Heart left ventricle (tissue), 16 donors: ENCODE measurements at places on chromosomes 3 and 15.
A peak's percentile ranks its signal among the peaks of the same experiment; 100 is the strongest.

DNA sequence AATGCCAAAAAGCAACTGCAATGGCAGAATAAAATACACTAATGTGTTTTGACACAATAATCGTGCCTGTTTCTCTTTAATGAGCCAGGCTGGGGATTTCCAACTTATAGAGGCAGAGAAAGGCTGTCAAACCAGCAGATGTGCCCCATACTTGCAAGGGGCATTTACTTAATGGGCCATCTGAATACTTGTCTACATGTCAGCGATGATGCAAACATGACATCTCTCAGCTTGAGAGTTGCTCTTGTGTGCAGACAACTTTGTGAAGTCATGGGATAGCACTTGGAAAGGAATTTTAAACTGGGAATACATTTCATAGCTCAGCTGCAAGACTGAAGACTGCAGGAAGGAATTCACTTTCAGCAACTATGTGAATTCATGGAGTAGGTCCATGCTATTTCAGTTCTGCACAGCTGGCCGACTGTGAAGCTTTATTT, 127.4 kb upstream of the ADAMTS9 start:
- DNase-seq = peak; percentile 23

DNA sequence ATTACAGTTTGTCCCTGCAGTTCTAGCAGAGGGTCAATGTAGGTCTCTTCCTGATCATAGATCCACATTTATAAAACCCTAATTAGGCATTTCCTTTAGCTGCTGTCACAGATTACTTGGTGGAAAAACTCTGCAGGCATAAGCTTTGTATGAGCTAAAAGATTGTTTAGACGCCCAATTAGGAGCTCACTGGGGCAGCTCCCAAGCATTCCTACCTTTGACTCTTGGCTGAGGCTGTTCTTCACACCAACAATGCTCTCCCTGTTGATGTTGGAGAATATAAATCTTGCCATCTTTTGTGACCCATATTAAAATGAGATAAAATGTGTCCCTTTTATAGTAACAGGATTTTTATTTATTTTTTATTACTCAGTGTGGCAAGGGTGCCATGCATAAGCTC, 148.3 kb upstream of the TRIM42 start:
- no peak for DNase-seq

- DNase-seq = no peak
Measured at GRCh38 chr3:29026286-29026685, 254.6 kb upstream of the RBMS3 start.

DNA sequence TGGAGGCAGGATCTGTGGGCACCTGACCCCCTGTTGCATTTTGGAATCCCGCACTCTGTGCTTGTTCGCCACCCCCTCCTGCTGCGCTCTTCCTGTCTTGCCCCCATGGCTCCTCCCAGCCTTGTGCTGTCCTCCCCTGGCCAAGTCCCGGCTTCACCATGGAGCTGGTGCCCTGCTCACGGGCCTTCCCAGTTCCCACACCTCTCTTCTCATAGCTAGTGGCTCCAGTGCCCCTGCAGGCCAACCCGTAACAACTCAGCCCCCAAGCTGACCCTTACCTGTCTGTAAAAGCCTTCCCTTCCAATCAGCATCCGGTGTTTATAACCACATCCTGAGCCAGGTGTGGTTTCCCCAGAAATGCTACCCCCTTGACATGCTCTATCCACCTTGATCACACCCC, 407.7 kb upstream of the C2CD4B start:
- DNase-seq = no peak

DNA sequence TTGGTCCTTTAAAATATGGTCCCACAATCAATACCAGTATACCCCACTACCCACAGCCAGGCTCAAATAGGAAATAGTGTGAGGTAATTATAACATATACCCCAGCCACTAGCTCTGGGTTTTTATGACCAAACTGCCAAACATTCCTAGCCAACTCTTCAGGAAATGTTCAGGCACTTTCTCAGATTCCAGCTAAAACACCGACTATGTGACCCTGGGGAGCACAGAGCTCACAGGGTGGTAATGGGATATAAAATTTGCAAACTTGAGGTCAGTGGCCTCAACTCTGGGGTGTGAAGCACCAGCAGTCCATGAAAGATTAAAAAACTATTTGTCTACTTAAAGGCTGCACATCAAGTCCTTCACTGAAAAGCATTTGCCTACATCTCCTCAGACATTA, 12.9 kb downstream of the FBN1 start:
- DNase-seq = no peak

DNA sequence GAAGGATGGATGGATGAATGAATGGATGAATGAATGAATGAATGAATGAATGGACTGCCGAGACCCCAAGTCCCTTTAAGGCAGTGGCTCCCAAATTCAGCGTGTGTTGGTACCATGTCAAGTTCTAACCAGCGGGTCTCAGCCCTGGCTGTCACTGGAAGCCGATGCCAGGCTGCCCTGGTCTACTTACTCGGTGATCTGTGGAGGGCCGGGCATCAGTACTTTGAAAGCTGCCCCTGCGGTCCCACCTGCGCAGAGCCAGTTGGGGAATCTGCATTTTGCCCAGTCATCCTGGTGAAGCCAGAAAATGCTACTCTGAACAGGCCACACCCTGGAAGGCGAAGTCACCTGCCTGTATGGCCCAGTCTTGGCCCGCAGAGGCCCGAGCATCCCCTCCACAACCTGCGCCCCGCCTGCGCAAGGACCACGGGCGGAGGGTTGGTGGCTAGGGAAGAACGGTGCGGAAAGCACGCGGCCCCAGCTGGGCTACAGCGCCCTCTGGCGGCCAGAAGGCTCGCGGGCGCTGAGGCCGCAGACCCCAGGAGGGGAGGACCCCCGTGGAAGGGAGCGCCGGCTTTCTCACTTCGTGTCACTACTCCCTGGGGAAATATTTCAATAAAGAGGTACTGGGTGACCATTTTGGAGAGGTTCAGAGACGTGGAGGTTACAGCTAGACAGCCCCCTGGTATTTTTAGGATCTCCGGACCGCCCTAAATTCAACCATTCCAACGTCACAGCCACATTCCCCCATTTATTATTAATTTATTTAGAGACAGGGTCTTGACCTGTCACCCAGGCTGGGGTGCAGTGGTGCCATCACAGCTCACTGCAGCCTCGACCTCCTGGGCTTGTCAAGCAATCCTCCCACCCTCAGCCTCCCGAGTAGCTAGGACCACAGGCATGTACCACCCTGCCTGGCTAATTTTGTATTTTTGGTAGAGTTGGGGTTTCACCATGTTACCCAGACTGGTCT, 34.9 kb downstream of the PRKCD start:
- DNase-seq = peak; percentile 54

- DNase-seq = no peak
Measured at GRCh38 chr3:190644035-190644434, 130.2 kb downstream of the IL1RAP start.

- no peak for DNase-seq
Measured at GRCh38 chr3:186467969-186468368, 76.2 kb downstream of the CRYGS start.

DNA sequence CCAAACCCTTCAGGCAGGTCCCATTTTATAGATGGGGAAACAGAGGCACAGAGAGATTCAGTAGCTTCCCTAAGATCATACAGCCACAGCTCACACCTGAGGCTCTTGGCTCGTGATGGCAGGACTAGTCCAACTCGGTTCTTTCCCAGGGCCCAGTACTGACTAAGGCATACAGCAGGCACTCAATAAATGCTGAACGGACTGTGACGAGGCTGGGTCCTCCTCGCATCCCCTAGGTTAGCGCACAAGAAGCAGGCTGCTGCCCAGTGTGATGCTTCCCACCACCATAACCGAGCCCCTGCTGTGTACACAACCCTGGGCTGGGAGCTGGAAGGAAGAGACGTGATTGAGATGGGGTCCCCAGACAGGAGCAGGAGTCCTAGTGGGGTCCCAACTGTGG, 24.9 kb downstream of the PLXND1 start:
- DNase-seq = no peak

GRCh38 chr15:67303490-67304363, 49.1 kb downstream of the IQCH start:
- no peak for DNase-seq

DNA sequence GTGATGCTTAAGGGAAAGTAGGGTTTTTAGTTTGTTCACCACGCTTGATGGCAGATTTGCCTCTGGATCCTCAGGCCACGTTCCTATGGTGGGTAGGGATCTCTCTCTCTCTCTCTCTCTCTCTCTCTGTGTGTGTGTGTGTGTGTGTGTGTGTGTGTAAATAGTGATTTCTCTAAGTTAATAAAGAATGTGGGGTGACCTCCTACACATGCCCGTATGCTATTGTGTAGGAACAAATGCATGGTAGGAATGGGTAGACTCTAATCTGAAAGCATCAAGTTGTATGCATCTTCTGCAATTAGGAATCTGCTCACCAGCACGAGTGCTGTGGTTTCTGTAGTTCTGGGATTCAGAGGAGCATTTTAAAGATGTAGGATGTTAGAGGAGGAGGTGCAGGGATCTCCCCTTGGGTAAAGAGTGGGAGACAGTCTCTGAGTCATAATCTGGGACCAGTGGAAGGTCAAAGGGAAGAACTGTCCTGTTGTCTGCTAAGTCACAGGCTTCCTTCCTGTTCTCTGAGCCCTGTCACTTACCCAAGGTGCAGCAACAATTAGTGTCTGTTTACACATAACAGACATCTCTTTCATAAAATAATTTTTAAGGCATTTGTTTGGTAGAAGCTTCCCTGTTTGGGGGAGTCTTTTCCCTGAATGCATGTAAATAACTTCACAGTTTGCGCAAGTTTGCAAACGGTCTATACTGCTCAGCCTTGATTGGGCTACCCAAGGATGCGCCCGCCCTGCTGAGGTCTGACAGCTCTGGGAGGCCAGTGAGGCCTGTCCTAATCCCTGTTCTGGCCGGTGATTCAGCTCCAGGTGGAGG, 139.8 kb downstream of the IGF1R start:
- no peak for DNase-seq

DNA sequence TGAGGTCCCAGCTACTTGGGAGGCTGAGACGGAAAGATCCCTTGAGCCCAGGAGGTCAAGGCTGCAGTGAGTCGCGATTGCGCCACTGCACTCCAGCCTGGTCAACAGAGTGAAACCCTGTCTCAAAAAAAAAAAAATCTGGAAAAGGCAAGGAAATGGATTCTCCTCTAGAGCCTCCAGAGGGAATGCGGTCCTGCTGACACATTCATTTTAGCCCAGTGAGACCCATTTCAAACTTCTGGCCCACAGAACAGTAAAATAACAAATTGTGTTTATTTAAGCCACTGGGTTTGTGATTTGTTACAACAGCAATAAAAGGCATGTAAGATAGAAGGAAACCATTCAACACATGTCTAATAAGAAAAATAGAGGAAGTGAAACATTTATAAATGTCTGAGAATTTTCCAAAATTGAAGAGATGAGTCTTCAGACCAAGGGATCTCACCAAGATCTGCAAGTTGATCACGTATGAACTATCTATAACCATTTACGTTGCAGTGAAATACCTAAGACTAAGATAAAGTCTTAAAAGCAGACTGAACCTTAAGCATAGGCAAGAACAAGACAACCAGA, at the start of gene HTR3E:
HTR3E (plus strand) TSS at position 254 of the 573 bp plus-strand sequence. CDS start 466 bp downstream, outside the sequence.
- no peak for DNase-seq

DNA sequence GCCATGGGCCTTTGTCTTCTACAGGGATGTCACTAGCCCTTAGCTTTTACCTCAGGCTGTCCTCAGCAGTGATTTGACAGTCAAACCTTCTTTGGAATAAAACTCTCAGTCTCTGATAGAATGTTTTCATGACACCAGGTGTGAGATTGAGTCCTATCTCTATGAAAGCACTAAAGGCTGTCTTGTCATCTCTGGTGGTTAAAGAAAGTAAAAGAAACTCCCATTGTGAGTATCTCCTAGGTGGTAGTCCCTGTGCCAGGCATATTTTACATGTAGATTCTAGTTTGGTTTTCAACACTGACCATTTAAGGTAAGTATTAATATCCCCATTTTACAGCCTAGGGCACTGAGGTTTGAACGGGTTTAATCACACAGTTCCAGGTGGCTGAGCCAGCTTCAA, 360.2 kb downstream of the CHST2 start:
- DNase-seq = no peak

DNA sequence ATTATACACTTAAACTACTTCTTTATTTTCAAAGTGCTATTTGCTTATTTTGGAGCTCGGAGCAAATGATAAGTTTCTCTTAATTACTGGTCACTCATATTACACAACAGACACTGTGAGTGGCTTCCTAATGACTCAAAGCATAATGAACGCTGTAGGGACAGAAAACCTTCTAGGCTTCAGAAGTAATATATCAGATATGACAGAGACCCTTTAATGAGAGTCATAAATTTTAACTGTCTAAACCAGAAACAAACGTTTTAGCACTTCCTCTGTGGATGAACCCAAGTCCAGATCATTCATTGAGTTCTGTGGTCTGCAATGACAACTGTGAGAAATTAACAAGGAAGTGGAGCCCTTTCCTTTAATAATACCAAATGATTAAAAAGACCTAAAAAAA, 66.6 kb downstream of the ARPP21 start:
- DNase-seq = no peak

DNA sequence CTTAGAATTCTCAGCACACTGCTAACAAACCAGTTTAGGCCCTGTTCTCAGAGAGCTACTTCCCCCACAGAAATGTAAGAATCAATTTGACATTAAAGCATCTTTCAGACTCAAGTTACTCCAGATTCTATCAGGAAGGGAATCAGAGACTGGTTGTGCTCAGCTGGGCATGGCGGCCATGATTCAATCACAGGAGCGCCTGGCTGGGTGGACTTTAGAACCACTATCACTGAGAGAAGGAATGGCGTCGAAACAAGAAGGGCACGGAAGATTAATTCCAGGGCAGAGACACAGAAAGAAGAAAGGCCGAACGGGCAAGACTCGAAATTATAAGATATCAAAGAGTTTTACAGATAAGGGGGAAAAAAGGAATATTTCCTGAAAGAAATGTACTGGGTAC, 6.2 kb downstream of the TNIK start:
- no peak for DNase-seq

DNA sequence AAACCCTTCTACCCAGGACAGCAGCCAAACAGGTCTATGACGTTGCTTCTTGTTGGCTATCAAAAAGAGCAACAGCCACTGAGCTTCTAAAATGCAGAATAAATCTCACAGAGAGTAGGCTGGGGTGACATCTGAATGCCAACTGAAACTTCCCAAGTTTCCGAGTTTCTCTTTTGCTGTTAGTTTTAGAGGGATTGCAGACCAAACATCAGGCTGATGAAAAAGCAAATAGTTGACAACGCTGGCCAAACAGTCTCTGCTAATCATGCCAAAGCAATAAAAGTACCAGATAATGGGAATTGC, 670 bp upstream of the CBLB start:
- no peak for DNase-seq

DNA sequence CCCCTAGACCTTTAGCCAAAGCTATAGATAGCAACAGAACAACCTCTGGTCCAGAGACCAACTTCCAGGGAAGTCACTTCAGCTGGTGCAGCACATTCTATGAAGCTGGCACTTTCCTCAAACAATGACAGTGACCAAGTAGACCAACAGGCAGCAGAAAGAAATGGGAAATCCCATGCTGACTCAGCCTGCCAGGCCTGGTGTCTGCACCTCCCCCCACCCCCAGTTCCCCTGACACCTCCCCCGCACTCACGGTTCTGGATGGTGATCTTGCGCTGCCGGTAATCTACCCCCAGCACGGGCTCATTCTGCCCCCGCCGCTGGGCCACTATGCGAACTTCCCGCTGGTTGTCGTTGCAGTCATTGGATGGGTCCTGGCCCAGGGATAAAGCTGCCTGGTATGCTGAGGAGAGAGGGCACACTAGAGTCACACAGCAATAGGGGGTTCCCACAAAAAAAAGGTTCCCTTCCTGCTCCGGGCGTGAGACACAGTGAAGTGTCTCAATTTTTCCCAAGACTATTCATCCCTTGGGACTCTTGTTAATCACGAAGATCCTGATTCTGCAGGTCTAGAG, 17.0 kb downstream of the ILDR1 start:
- no peak for DNase-seq
